Activated CD4-positive, alpha-beta T cell treated with anti-CD3 and anti-CD28 coated beads, Interleukin-2, amount 10 ng/mL, durations not matched to agents 7 days and 5 days (primary cell): ENCODE measurements at places on chromosomes 3 and 15. TPM values are rescaled to one million over a fixed set of nuclear protein-coding genes. Genes with fewer than 3 reads are reported as not detected.

GRCh38 chr15:46278062-46278461 lies 643.2 kb downstream of the SQOR start:
- no peaks in the 10 kb centered on the region for H3K4me1 ChIP-seq
- no peak overlapping the region for H3K4me3 ChIP-seq
- no peak for DNase-seq
- H3K36me3 ChIP-seq, result no peaks in the 10 kb centered on the region

- no peak overlapping the region for H3K27ac ChIP-seq
- no peak overlapping the region for H3K4me3 ChIP-seq
- H3K36me3 ChIP-seq, result no peaks in the 10 kb centered on the region
- no peaks in the 10 kb centered on the region for H3K4me1 ChIP-seq
- no peaks in the 10 kb centered on the region for H3K27me3 ChIP-seq
Measured at GRCh38 chr3:54173371-54173770, 51.0 kb downstream of the CACNA2D3 start.

DNA sequence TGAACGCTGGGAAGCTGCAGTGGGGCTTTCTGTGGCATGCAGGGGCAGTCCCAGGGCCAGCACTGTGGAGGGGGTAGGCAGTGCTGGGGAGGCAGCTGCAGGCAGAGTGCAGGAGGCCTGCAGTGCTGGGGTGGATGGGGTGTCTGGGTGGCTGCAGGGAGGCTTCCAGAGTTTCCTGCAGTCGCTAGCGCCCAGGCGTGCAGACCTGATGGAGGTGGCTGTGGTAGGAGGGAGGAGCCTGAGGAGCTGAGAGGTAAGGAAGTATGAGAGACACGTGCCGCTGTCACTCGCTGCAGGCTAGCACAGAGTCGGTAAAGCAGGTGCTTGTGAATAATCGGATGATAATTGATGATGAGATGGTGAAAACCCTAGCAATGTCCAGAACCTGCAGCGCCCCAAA lies 16.3 kb downstream of the SYNM start:
- no peaks in the 10 kb centered on the region for H3K4me1 ChIP-seq
- no peaks in the 10 kb centered on the region for H3K36me3 ChIP-seq
- DNase-seq, result no peak
- H3K27ac ChIP-seq, result no peak overlapping the region

DNA sequence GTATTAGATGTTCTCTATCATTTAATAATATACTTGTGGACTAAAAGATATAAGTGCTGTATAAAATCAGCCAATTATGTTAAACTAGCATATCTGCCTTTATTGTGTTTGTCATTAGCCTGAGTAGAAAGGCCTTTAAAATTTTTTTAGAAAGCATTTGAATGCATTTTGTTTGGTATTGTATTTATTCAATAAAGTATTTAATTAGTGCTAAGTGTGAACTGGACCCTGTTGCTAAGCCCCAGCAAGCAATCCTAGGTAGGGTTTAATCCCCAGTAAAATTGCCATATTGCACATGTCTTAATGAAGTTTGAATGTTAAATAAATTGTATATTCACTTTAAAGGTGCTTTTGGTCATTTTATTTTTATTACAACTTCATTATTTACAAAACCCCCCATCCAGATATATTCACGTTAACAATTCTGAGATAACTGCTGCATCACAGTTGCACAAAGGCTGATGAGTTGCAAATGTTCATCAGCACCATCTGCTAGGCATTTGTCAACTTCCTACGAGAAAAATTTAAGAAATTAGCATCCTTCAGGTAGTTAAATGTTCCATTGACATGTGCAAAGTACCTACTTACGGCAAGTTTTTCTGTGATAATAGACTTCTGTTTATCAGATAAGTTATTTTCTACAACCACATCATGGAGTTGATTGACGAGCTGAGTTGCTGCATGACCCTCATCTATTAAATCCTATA lies 6.3 kb downstream of the EIF4A2 start:
- no peak for DNase-seq
- no peak overlapping the region for H3K4me3 ChIP-seq
- peaks cover 47% of the 10 kb centered on the region for H3K4me1 ChIP-seq
- peaks cover 84% of the 10 kb centered on the region for H3K36me3 ChIP-seq
- no peak overlapping the region for H3K27ac ChIP-seq

- no peaks in the 10 kb centered on the region for H3K4me1 ChIP-seq
- no peak for DNase-seq
- no peak overlapping the region for H3K4me3 ChIP-seq
- peaks cover 52% of the 10 kb centered on the region for H3K27me3 ChIP-seq
- no peak overlapping the region for H3K27ac ChIP-seq
Measured at GRCh38 chr15:68440136-68440535, 8.2 kb upstream of the ITGA11 start.

DNA sequence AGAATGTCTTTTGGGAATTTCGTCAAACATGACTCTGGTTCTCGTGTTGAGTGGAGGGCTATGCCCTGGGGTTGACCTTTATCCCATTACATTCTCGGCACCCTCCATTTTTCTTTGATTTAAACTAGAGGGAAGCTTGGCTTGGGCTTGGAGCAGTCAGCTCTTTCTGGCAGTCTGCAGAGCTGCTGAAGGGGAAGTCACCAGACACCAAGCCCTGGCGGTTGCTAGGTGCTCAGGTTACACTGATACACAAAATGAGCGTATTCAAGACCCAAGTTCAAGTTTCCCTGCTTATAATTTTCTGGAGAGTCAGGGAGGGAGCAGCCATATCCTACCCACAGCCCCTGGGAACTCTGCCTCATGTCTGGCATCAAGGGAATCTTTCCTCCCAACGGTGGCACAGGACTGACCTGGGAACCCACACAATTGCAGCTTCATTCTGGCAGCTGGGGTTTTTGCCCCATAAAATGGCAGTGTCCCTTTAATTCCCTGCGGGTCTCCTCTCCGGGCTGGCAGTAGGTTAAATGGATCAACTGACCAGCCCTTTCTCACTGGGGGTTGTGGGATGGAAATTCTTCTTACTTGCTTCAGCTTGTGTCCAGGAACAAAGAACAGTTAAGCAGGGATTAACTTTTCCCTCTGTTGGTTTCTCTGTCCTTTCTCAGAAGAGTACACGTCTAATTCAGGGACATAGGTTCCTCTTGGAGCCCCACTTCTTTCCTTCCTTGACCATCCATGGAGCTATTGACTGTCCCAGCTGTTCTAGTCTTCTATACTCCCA lies 110.0 kb upstream of the DLG1 start:
- no peak for DNase-seq
- no peak overlapping the region for H3K27ac ChIP-seq
- H3K36me3 ChIP-seq, result no peaks in the 10 kb centered on the region

The KIF15 gene
- total RNA-seq, result 58.8 TPM

The LRRC31 gene
- total RNA-seq, result not detected

The GASK1A gene
- not detected for total RNA-seq

The GMPPB gene
- 46.0 TPM for total RNA-seq
